Skeletal muscle cell (primary cell): ENCODE measurements at places on chromosomes 1 and 21.
A peak's percentile ranks its signal among the peaks of the same experiment; 100 is the strongest.

DNA sequence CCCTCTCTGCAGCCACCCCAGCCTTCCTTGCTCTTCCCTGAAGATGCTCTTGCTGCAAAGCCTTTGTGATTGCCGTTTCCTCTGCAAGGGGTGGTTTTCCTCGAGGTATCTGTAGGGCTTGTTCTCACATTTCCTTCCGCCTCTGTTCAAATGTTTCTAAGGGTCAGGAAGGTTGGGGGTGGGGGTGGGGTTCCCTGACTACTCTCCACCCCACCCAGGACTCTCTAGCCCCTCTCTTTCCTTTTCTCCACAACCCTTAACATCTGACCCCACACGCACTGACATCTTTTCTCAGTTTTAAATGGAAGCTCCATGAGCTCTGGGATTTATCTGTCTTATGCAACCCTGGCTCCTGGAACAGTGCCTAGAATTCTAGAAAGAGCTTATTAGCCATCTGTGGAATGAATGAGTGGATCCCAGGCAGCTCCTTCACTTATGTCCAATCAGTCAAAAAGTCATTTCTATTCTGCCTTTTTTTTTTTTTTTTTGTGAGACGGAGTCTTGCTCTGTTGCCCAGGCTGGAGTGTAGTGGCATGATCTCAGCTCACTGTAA is 27.3 kb upstream of the ZNF362 start:
- DNase-seq = peak; percentile 78

GRCh38 chr1:87346130-87346814 is 17.6 kb downstream of the LMO4 start:
- DNase-seq = no peak

DNA sequence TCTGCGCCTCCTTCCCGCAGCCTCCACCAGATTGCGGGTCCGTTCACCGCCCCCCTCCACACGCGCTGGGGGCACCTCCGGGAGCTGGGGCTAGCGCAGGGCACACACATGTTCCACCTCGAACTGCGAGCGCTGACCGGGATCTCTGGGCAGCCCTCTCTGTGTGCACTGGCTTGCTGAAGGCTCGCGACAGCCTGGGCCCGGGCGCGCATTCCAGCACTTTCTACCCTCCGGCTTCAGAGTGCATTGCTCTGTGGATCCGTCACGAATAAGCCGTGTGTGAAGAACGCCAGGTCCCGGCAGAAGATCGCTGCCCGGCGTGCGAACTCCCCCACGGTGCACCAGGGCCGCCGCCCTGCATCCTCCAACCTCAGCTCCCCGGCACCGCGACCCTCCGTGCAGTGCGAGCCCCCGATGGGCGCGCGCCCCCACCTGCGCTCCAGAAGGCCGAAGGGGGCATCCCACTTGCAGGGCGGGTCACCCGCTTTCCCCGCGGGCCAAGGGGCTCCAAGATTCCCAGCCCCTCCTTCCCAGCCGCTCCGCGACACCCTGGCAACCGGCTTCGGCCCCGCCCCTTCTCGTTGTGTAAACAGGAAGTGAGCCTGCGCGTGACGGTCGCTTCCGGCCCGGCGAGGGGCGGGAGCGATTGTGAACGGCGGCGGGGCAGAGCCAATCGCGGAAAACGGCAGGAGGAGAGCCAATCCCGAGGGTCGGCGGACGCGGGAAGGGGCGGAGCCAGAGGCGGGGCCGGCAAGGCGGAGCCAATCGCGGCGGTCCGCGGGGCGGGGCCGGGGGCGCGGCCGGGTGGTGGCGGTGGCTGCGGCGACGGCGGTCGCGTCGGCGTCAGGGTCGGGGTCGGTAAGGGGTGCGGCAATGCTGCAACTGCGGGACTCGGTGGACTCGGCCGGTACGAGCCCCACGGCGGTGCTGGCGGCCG is at the start of gene TPRG1L:
Gene TPRG1L, plus strand, starts transcription at position 816 of the 937 bp plus-strand sequence. Its CDS starts 58 bp downstream, at position 874.
- DNase-seq = peak; percentile 72

DNA sequence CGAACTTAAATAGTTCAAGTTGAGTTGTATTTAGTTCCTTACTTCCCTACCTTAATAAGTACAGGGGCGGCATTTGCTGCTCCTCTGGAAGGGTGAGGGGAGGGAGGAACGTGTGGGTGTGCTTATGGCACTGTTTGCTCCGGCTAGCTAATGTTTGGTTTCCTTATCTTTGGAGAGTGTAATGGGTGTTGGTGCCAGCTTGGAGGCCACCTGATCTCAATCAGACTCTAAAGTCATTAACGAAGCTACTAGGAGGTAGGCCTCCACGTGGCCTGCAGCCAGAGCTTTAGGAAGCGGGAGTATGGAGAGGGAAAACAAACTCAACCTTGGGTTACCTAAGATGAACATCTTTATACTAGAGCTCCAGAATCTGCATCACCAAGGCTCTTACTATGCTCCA is 43.0 kb upstream of the RAP1A start:
- no peak for DNase-seq

- DNase-seq = no peak
Measured at GRCh38 chr1:112504001-112504660, 4.6 kb upstream of the WNT2B start.

DNA sequence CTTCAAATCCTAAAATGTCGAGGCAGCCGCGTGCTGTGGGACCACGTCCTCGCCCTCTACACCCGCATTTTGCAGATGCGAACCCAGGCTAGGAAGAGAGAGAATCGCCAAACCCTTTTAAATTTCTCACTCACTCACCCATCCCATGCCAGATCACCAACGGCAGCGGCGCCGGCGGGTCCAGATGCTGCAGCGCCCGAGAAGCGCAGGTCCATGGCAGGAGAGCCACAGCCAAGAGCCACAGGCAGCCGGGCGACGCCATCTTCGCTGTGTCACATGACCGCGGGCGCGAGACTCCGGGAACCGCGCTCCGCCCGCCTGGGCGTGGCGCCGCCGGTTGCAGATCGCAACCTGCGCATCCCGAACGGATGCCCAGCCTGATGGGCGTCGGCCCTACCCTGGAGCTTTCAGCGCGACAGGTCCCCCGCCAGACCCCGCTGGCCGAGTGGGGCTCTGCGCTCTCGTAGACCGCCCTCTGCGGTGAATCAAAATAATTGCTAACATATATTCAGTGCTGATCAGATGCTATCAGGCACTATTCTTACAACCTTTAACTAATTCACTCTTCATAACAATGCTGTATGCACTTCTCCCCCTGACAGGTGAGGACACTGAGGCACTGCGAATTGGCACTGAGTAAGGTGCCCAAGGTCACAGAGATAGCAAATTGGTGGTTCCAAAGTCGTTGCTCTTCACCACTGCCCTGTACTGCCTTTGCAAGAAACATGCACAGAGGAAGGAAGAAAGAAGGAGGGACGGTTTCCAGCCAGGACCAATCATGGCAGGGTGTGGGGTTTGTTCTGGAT is at the start of gene PPT1:
Gene PPT1, minus strand, starts transcription at position 276 of the 806 bp plus-strand sequence. Its CDS starts 14 bp downstream, at position 262.
- no peak for DNase-seq

- peak; percentile 6 for DNase-seq
Measured at GRCh38 chr21:18772404-18772803, 368.8 kb upstream of the TMPRSS15 start.

GRCh38 chr1:114345930-114346479 is 165.0 kb downstream of the TRIM33 start:
- no peak for DNase-seq

GRCh38 chr1:173867141-173867752 is 542 bp downstream of the GAS5 start:
- no peak for DNase-seq

DNA sequence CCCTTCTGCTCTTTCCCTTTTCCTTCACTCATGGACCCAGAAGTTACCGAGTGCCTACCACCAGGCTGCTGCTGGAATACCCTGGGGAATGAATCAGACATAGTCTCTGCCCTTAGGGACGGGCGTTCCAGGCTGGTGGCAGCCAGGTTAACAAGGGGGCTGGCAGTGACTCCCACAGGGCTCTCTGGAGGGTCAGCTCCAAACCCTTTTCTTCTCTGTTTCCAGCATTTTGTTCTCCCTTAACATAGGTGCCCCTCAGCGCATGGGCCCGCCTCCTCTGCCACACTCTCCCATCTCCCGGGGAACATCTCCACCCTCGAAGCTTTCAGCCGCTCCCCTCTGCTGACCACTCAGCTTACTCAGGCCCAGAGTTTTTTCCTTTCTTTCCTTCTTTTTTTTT is 62.9 kb upstream of the LRP8 start:
- no peak for DNase-seq

GRCh38 chr21:32094804-32095203 is 184.0 kb downstream of the MIS18A start:
- no peak for DNase-seq

- no peak for DNase-seq
Measured at GRCh38 chr21:38937286-38937790, 131.6 kb downstream of the ETS2 start.

GRCh38 chr1:81695741-81696140 is 105.0 kb upstream of the ADGRL2 start:
- peak; percentile 70 for DNase-seq

GRCh38 chr1:201493757-201494617 is 12.9 kb downstream of the CSRP1 start:
- no peak for DNase-seq

DNA sequence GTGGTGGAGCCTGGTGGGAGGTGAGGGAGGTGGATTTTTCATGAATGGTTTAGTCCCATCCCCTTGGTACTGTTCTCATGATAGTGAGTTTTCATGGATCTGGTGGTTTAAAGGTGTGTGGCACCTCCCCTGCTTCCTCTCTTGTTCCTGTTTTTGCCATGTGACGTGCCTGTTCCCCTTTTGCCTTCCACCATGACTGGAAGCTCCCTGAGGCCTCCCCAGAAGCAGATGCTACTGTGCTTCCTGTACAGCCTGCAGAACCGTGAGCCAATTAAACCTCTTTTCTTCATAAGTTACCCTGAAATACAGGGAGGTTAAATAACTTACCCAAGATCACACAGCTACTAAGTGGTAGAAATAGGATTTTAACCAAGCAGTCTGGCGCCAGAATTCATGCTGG is 4.3 kb upstream of the HEYL start:
- no peak for DNase-seq

DNA sequence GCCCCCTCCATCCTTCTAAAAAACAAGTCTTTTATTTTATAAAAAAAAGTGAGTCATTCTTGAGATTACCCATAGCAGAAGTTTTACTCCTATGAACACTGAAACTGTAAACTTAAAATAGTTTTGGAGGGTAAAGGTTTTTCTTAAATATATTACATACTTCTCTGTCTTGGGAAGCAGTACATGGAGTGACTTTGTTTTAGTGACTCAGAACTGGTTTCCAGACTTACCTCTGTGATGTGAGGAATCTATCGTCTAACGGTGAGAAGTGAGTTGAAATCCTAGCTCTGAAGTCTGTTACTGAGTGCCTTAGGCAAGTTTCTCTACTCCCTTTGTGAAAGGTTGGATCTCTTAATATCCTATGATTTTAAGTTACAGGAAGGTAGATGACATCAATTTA is 176.3 kb upstream of the POU3F1 start:
- DNase-seq = no peak

GRCh38 chr1:154567386-154568156 is at the start of gene CHRNB2:
TSS of gene CHRNB2 (plus strand) at chr1:154567778. CDS start at chr1:154568045, 267 bp downstream.
- DNase-seq = no peak

DNA sequence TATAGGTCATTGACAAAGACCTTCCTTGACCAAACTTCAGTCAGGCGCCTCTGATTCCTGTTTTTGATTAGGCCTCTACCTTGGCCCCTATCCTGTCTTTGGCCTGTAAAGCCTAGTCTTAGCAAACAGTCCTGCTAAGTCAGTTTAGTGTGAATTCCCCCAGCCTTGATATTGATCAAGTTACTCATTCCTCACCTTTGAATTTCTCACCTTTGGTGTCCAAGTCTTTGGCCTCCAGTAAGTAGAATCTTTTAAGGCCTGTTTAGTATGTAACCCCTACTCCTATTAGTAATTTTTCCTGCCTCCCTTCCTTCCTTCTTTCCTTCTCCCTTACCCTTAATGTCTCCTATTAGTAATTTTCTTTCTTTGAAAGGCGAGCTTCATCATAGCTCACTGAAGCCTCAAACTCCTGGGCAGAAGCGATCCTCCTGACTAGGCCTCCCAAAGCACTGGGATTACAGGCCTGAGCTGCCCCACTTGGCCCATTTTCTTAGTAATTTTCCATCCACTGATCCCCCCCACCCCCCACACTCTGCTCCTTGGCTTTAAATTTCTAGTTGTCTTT is 13.0 kb upstream of the ZNF692 start:
- no peak for DNase-seq

DNA sequence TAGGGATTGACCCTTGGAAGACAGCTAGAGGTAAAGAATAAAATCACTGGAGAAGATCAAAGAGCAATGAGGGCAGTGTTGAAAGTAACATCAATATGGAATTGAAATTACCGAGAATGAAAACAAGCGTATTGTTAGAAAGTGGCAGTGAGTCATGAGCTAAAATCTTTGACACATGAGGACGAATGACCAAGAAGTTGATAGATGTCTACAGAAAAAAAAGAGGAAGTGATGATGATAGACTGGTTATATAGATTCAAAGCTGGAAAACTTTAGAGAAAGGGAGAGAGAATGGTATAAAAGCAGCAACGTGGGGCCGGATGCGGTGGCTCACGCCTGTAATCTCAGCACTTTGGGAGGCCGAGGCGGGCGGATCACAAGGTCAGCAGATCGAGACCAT is 12.5 kb upstream of the DNM3 start:
- no peak for DNase-seq

DNA sequence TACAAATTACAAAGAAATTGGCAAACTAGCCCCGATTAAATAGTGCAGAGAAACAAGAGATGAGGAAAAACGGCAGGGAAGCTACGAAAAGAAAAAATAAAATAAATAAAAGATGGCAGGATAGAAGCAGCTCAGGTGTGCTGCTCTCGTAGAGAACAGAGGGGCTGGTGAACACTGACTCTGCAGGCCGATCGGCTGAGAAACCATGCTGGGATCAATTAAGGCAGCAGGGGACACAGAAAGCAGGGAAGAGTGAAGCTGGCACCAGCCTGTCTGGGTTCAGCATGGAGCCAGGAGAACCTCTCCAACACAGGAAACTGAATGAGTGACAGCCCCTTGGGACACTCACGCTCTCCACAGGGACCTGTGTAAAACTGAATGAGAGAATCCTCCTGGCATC is 39.5 kb upstream of the TMPRSS15 start:
- no peak for DNase-seq

DNA sequence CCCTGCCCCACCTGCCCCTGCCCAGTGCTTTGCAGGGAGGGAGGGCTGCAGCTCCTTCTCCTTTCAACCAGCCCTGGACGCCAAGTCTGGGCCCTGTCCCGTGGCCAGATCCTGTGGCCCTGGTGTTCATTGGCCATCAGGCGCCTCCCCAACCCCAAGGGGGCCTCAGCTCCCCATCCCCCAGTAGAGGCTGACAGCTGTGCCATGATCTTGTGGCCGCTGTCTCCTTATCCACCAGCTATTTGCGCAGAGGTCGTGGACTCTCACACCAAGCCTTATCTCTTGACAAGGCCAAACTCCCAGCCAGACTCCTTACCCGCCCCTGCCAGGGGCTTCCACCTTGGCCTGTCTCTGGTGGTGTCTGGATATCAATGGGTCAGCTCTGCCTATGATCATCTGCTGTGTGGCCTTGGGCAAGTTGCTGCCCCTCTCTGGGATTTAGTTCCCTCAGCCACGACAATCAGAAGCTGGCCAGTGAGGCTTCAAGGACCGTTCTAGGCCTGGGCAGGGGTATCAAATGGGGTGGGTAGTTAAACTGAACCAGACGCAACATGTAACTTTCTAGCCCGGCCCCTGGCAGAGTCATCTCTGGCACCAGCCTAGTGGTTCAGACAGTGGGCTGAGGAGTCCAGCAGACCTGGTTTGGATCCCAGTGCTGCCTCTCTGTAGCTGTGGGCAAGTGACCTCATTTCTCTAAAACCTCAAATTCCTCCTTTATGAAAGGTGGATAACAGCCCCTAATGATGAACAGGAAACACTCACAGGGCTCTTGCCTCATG is 3.3 kb upstream of the COL8A2 start:
- DNase-seq = no peak
